ENCODE measurements at places on chromosomes 16 and 17.

GRCh38 chr16:86379505-86379846 lies 130.9 kb upstream of the FOXF1 start:
- DNase-seq: no peak

DNA sequence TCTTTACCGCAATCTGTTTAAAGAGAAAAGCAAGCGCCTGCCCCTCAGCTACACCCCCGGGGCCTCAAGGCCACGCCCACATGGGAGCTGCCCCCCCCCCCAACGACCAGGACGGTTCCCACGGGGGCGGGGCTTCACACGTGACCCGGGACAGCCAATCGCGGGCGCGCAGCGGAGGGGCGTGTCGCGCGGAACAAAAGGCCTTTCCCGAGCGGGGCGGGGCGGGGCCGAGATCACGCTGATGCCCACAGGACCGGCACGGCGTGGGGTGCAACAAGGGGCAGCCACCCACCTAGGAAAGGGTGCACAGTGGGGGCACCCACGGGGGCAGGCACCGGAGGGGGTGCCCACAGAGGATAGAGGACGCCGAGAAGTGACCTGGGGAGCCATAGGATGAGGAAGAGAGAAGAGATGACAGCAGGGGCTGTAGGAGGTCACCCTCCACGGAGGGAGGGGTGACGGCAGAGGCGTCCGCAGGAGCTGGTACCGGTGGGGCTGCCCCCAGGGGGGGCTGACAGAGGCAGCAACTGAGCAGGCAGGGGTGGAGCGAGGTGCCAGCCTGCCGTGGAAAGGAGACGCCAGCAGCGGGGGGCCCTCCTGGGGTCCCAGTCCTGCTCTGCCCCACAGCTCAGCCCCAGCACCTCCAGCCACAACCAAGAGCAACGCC lies 6.2 kb downstream of the UNKL start:
- DNase-seq: peak; percentile 60

GRCh38 chr16:85588562-85589503 lies 24.3 kb upstream of the GSE1 start:
- no peak for DNase-seq

GRCh38 chr17:2076087-2076984 lies 21.4 kb downstream of the HIC1 start:
- no peak for DNase-seq

DNA sequence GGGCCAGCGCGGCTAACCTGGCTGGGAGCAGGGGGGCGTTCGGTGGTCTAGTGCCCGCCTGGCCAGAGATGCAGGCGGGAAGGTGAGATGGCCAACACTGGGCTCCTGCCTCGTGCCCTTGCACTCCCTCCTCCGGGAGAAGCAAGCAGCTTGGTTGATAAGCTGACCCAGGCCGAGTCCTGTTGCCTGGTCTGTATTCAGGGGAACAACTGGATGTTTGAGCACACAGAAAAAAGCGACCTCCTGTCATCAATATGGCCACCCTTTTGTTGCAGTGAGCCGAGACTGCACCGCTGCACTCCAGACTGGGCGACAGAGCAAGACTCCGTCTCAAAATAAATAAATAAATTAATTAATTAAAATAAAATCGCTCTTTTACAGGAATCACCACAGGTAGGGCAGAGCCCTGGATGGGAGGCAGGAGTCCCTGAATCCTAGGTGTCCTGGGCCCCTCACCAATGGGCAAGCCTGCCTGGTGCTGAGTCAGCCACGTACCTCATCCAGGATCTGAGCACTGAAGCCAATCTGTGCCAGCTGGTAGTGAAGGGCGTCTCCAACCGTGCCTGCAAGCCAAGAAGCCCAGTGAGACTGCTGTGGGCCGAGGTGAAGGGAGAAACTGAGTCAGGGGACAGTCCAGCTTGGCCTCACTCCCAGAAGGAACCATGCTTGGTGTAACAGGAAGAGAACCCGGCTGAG lies 31.8 kb downstream of the HASPIN start:
- no peak for DNase-seq

DNA sequence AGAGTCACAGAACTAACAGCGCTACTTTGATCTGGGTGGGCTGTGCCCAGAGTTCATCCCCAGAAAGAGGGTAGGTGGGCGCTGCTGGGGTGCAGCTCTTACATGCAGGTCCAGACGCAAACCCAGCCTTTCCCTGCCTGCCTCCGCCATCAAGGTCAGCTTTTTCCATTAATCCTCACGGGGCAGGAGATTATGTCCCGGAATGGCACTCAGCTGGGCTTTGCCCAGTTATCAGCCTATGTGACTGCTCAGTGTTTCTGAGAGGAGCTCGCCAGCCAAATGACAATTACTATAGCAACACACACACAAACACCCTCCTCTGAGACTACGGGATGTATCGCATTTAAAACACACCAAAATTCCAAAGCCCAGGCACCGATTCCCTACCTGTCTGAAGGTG lies 20.1 kb downstream of the GLYR1 start:
- DNase-seq: no peak
